ENCODE measurements at places on chromosomes 6 and 20.

- DNase-seq, result no peak
Measured at GRCh38 chr20:47741669-47742608, 43.3 kb downstream of the SULF2 start.

DNA sequence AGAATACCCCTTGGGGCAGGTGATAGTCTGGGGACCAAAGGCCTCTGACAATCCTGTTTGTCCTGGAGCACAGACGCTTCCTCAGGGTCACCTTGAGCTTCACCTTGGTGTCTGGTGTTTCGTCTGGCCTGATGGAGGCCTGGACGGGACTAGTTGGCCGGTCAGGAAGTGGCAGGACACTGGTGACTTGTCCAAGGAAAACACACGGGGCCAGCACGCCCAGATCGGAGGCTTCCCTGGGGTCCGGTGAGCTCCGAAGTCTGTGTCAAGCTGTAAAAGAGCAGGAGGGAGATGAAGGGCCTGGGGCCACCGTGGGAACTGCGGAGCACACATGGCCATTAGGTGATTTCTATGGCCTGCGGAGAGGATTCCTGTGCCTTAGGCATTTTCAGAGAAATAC is 67.9 kb downstream of the SMOC2 start:
- DNase-seq, result no peak

DNA sequence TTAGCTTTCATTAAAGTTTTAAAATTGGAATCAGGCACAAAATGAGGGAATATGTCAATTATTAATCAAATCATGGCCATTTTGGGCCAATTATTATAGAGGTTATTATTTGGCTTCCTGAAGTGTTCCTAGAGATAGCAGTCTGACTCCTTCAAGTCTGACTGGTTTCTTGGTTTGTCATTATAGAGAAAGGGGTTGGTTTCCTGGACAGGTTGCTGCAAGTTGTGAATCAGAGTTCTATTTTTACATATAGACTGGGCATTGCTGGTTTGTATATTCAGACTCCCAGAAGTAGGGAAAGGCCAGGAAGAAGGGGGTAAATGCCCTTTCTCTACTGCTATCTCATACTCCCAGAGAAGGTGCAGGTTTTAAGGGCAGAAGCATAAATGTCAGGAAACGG is 121.4 kb upstream of the CEP162 start:
- no peak for DNase-seq

DNA sequence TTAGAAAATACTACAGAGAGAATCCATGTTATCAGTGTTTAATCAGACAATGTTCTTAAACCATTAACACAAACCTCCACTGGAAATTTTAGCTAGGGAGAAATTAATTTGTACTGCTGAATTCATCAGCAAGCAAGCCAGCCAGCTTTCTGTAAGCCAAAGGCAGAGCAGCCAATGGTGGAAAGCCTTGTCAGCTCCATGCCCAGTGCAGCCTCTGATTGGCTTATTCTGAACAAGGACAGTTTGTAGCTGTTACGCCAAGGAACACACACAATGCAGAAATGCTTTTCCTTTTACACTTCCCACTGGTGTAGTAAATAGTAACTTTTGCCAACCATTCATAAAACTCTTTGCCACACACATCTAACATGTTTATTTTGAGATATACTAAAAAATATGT is 265.0 kb downstream of the TENT5A start:
- peak; percentile 39 for DNase-seq

- DNase-seq, result peak; percentile 73
Measured at GRCh38 chr20:32902456-32903420, 44.0 kb downstream of the EFCAB8 start.

GRCh38 chr6:12049165-12049564 is 37.1 kb downstream of the HIVEP1 start:
- no peak for DNase-seq

DNA sequence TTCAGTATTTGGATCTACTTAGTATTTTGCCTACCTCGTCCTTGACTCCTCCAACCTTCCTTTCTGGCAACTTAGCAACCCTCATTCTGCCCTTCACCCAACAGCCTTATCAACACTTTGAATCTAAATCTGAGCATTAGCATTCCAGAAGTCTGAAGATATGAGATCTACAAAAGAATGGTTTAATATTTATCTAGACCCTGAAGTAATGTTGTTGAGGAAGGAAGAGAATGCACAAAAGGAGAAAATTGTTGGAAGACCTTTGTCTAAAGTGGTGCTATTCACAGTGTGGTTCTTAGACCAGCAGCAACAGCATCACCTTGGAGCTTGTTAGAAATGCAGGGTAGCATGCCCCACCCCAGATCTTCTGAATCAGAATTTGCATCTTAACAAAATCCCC is 198.2 kb upstream of the PLCB4 start:
- no peak for DNase-seq

DNA sequence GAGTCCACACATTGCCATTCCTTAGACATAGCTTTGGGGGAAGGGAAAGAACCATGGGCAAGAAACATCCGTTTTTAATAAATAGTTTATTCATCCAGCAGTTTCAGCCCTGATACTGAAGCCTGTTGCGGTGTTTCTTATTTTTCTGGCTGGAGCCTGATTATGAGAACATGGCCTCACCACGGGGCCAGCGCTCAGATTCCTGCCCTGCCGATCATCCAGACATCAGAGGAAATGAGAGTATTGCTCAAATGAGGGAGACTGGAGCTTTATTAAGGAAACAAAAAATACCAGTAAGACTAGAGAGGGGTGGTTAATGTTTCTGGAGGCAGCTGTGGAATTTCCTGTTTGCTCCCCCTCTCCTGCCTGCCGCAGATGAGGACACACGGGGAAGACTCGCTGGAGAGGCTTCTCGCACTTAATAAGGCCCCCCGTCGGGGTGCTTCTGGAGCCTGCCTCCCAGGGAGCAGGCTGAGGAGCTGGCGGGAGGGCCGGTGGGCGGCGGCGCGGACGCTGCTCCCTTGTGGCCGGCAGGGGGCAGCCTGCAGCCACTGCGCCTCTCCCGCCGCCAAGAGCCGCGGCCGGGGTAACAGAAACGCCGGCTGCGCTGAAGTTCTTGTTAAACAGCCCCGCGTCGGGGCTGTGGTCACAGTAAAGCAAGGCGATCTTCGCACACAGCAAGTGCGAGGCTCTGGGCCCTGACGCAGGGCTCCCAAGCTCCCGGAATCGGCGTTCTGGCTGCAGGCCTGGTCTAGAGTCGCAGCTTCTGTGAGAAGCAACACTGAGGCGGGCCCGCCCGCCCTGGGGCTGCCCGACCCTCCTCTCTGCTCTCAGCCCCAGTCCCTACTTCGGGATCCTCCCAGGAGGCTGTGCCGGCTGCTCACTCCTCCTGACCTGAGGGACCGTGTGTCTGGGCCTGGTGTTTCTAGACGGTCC is 17.5 kb downstream of the LEMD2 start:
- peak; percentile 61 for DNase-seq

- DNase-seq, result peak; percentile 67
Measured at GRCh38 chr20:22333885-22334545, 250.4 kb downstream of the FOXA2 start.

GRCh38 chr6:79436241-79436640 is 101.0 kb downstream of the LCA5 start:
- DNase-seq, result no peak

- DNase-seq, result peak; percentile 24
Measured at GRCh38 chr6:123519189-123519505, 117.6 kb downstream of the TRDN start.

- DNase-seq, result no peak
Measured at GRCh38 chr20:61673152-61673847, 392.4 kb downstream of the TAF4 start.

- DNase-seq, result no peak
Measured at GRCh38 chr6:169953686-169954085, 202.3 kb downstream of the ERMARD start.

GRCh38 chr20:32697608-32698007 is 23.9 kb upstream of the C20orf203 start:
- DNase-seq, result no peak

GRCh38 chr6:79403086-79403485 is 134.1 kb downstream of the LCA5 start:
- DNase-seq, result no peak

- DNase-seq, result no peak
Measured at GRCh38 chr6:11434565-11435326, 102.8 kb upstream of the TMEM170B start.

DNA sequence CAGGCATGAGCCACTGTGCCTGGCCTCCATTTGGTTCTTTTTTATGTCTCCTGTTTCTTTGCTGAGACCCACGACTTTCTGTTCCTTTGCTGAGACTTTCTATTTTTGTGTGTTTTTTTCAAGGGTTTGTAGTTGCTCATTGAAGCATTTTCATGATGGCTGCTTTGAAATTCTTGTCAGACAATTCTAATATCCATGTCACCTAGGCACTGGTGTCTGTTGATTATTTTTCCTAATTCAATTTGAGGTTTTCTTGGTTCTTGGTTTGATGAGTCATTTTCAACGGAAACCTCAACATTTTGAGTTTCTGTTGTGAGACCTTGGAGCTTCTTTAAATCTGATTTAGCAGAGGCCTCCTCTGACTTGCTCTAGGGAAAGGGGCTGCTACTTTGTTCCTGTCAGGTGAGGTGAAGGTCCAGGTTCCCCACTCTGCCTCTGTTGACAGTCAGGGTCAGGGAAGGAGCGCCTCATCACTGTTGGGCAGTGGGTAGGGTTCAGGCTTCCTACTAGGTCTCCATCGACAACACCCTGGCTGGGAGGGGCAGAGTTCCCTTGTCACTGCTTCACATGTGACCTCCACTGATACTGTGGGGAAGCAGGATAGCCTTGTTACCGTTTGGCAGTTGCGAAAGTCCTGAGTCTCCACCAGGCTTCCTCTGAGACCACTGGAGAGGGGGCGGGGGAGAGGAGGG is 67.2 kb upstream of the RNF24 start:
- peak; percentile 70 for DNase-seq

DNA sequence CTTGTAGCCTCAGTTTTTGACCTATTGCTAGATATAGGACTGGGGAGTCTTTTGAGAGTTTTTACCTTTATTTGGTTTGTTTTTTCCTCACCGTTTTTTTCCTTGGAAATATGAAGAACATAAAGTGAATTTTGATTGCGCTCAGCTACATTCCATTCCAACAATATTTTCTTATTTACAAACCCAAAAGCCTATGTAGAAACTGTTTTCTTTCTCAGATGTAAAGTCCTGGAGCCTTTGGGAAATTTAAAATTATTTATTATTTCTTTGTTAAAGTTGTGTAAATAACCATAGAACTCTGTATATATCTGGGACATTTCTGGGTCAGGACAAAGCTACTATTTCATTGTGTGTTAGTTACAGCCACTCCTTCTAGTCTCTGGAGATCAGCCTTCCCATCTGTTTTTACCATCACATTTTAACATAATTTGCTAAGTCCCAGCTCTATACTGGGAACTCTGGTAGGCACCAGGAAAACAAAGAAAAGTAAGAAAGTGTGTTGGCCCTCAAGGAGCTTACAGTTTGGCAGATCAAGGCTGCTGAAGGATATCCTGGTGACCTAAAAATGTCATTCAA is 68.8 kb downstream of the JAG1 start:
- DNase-seq, result no peak

GRCh38 chr20:46270977-46271744 is 37.1 kb downstream of the CDH22 start:
- no peak for DNase-seq

DNA sequence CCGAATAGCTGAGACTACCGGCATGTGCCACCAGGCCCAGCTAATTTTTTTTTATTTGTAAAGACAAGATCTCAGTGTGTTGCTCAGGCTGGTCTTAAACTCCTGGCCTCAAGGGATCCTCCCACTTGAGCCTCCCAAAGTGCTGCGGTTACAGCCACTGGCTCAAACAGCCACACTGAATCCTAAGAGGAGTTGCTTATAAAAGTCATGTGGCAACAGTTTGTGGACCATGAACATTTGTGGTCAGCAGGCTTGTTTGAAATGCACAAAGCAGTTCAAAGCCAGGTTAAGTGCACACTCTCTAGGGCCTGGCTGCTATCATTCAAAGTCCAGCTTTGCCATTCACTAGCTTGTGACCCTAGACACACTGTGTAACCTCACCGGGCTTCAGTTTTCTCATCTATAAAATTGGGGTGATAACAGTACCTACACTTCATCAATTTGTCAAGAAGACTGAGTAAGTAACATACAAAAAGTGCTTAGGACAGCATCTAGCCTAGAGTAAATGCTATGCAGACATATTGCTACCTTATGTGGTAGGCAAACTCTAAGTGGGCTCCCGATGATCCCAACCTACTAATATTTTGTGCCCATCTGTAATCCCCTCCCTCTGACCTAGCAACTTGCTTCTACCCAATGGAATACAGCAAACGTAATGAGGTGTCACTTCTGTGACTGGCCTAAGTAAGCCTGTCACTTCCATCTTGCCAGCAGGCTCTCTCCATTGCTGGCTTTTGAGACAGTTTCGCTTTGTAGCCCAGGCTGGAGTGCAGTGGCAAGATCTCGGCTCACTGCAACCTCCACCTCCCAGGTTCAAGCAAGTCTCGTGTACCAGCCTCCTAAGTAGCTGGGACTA is 122.9 kb downstream of the ZMYND8 start:
- no peak for DNase-seq

DNA sequence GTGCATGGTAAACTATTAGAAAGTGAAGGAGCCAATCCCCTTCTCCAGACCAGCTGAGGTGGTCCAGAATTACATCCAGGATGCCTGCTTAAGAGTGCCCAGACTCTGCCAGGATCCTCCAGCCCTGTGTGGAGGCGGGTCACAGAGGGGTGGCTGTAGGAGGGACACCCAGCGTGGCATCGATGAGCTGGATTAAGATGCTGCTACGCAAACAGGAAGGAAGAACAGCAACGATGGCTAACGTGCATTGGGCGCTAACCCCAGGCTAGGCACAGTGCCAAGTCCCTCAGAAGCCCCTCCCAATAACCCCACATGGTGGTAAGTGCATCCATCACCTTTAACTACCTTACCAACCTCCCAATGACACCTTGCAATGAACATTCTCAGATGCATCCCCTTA is 63.9 kb upstream of the MRPS10 start:
- DNase-seq, result no peak

- no peak for DNase-seq
Measured at GRCh38 chr6:140980265-140980887, 1152.3 kb upstream of the GJE1 start.

GRCh38 chr6:119834418-119834817 is 484.9 kb upstream of the MAN1A1 start:
- no peak for DNase-seq

DNA sequence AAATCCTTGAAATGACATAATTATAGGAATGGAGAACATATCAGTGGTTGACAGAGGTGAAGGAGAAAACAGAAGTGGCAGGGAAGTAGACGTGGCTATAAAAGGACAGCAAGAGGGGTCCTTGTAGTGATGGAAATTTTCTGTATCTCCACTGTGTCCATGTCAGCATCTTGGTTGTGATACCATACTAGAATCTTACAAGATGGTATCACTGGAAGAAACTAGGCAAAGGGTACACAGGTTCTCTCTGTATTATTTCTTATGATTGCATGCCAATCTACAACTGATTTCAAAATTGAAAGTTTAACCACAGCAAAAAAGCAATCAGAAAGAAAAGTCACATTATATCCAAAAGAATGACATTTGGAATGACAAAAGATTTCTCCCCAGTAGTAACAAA is 16.4 kb upstream of the ZC3H12D start:
- no peak for DNase-seq

GRCh38 chr6:51322505-51322904 is 503.8 kb downstream of the TFAP2B start:
- DNase-seq, result no peak

- no peak for DNase-seq
Measured at GRCh38 chr6:118580585-118581419, 32.7 kb downstream of the PLN start.

- peak; percentile 81 for DNase-seq
Measured at GRCh38 chr6:23180504-23181293, 611.3 kb downstream of the HDGFL1 start.

- DNase-seq, result no peak
Measured at GRCh38 chr6:122494665-122495272, 23.2 kb upstream of the SERINC1 start.

Measured in posterior cingulate gyrus (tissue), 11 donors.